ENCODE measurements at places on chromosomes 5 and 9.

GRCh38 chr9:134011401-134011800 lies 13.9 kb upstream of the BRD3OS start:
- no peak for DNase-seq
- no peaks in the 10 kb centered on the region for H3K4me1 ChIP-seq
- H3K27me3 ChIP-seq, result no peaks in the 10 kb centered on the region

- H3K27ac ChIP-seq, result no peak overlapping the region
- H3K4me1 ChIP-seq, result no peaks in the 10 kb centered on the region
- no peaks in the 10 kb centered on the region for H3K36me3 ChIP-seq
- no peak overlapping the region for H3K4me3 ChIP-seq
These were observed 48.5 kb downstream of the NEK6 start for GRCh38 chr9:124306098-124306735.

DNA sequence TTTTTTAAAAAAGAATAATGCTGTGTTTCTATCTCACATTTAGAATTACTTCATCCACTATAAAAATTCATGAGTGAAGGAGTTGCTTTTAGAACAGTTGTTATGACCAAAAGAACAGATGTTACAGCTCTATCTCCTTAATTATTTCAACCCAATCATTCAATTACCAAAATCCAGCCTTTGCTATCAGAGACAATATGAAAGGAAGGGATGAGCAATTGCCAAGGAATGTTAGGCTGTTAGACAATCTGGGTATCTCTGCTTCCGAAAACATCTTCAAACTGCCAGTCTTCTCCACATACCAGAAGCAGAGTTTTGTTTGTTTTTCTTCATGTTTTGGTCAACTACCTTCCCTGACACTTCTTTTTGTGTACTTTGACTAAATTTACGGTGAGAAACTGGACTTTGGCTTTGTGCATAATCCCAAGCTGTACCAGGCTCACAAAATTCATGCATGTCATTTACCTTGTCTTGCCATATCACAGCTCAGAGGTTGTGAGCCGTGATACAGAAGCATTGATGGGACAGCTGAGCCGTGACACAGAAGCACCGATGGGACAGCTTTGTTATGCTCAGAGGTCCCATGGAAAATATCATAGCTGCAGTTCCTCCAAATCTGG lies 405.5 kb downstream of the KIF4B start:
- H3K4me1 ChIP-seq, result no peaks in the 10 kb centered on the region
- no peak overlapping the region for H3K27ac ChIP-seq
- no peak overlapping the region for H3K4me3 ChIP-seq

DNA sequence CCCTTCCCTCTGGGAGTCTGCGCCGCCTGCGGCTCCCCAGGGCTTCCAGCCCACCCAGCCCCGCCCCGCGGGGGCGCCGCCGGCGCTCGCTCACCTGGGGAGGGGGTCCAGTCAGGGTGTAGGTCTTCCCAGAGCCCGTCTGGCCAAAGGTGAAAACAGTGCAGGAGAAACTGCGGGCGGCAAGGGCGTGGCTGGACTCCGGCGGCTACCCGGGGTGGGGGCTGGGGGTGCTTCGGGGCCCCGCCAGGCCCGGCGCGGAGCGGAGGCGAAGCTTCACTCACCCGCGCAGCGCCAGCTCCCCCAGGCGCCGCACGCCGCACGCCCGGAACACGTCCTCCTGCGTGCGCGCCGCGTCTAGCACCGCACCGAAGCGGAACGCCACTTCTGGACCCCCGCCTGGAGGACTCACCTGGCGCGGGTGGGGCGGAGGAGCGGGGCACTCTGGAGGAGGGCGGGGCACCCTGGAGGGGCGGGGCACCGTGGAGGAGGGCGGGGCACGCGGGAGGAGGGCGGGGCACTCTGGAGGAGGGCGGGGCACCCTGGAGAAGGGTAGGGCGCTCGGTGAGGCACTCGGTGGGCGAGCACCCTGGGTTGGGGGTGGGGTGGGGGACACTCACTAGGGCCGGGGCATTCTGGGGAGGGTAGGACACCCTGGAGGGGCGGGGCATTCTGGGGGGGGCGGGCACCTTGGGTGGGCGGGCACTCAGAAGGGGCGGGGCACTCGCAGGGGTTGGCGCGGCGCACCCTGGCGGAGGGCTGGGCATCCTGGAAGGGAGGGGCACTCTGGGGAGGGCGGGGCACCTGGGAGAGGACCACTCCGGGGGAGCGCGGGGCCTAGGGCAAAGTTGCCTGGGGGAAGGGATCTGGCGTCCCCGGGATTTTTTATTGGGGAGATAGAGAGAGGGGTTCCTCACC lies 814 bp downstream of the KIF12 start:
- H3K4me1 ChIP-seq, result no peaks in the 10 kb centered on the region
- H3K36me3 ChIP-seq, result no peaks in the 10 kb centered on the region
- no peak overlapping the region for H3K27ac ChIP-seq
- DNase-seq, result no peak
- no peak overlapping the region for H3K4me3 ChIP-seq
- peaks cover 14% of the 10 kb centered on the region for H3K27me3 ChIP-seq

DNA sequence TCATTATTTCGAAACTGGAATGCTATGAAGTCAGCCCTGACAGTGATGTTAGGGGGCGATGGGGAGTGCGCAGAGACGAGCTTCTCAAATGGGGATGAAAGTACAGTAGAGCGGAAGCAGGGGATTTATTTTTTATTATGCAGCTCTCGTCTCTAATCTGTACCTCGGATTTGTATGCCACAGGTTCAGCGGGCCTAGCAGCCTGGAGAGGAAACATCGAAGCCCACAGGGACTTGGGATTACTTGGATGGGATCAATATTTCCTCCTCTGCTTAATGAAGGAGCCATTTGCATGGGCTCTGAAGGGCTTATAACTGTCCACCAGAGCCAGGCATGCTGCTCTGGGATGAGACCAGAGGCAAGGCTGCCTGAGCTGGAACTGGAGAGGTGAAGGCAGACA lies 133.5 kb upstream of the RAPGEF1 start:
- H3K36me3 ChIP-seq, result peaks cover 8% of the 10 kb centered on the region
- H3K27ac ChIP-seq, result no peak overlapping the region
- H3K27me3 ChIP-seq, result no peaks in the 10 kb centered on the region
- no peak overlapping the region for H3K4me3 ChIP-seq
- DNase-seq, result no peak
- no peaks in the 10 kb centered on the region for H3K4me1 ChIP-seq

- H3K36me3 ChIP-seq, result no peaks in the 10 kb centered on the region
- no peak overlapping the region for H3K4me3 ChIP-seq
- no peak overlapping the region for H3K27ac ChIP-seq
- peaks cover 24% of the 10 kb centered on the region for H3K4me1 ChIP-seq
These were observed 11.1 kb downstream of the EXD3 start for GRCh38 chr9:137411645-137412380.

DNA sequence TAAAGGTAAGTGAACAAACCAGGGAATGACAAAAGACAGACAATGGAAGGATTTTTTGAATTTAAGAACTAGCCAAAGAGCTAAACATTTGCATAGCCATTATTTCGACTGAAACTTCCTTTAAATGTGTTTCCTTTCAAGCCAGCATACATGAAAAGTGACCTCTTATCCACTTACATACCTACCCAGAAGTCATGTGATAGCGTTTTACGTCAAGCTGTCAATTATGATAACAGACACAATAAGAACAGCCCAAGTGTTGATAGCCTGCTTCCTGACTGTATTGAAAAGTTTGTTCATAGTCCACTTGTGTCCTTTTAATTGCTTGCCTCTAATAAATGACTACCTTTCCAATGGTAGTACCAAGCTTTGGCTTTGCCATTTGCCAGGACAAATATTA lies 206.0 kb downstream of the NFIB start:
- no peak overlapping the region for H3K4me3 ChIP-seq
- no peak for DNase-seq
- no peak overlapping the region for H3K27ac ChIP-seq
- H3K27me3 ChIP-seq, result no peaks in the 10 kb centered on the region
- no peaks in the 10 kb centered on the region for H3K36me3 ChIP-seq

DNA sequence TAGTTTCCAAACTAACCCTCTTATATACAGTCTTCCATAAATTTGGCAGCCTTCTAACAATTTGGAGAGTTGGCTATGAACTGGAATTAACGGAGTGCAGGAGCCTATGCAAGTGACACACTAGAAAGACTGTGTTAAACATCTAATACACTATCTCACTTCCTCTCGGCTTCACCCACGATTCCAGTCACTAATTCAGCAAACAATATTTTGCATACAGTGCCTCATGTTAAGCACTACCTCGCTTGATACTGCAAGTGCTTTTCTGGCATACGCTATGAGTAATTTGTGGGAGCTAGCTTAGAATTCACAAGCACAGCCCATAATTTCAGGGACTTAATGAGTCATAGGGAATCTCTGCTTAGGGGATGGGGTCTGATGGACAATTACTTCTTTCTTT lies 102.5 kb downstream of the ST8SIA4 start:
- DNase-seq, result no peak
- no peak overlapping the region for H3K4me3 ChIP-seq
- H3K27ac ChIP-seq, result no peak overlapping the region
- H3K36me3 ChIP-seq, result no peaks in the 10 kb centered on the region
- no peaks in the 10 kb centered on the region for H3K27me3 ChIP-seq
- no peaks in the 10 kb centered on the region for H3K4me1 ChIP-seq

GRCh38 chr5:179400020-179400419 lies 54.8 kb upstream of the ADAMTS2 start:
- no peak overlapping the region for H3K27ac ChIP-seq
- H3K36me3 ChIP-seq, result no peaks in the 10 kb centered on the region
- H3K4me3 ChIP-seq, result no peak overlapping the region
- H3K4me1 ChIP-seq, result no peaks in the 10 kb centered on the region
- no peak for DNase-seq

- H3K27me3 ChIP-seq, result no peaks in the 10 kb centered on the region
- no peaks in the 10 kb centered on the region for H3K36me3 ChIP-seq
- H3K4me1 ChIP-seq, result no peaks in the 10 kb centered on the region
- no peak overlapping the region for H3K4me3 ChIP-seq
These were observed 137.7 kb downstream of the HSD17B3 start for GRCh38 chr9:96164268-96164683.

- no peak overlapping the region for H3K4me3 ChIP-seq
- DNase-seq, result no peak
- H3K36me3 ChIP-seq, result no peaks in the 10 kb centered on the region
- H3K4me1 ChIP-seq, result no peaks in the 10 kb centered on the region
- no peak overlapping the region for H3K27ac ChIP-seq
These were observed 204.7 kb downstream of the CDK5RAP2 start for GRCh38 chr9:120375316-120375715.

DNA sequence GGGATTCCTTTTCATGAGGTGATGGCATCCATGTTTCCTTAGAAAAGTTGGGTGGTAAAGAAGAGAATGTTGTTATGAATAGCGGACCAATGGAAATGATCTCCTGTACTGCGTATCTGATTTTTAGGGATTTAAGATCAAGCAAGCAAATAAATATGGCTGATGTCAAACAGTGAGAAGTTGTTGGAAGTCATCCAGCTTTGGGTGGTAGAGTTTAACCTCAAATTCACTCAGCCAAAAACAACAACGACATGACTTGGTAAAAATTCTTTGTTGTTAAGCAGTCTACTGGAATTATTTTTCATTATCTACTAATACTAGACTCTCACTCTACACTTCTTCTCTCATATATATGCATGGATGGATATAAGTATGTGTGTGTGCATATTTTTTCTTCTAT lies 426.5 kb downstream of the CTNND2 start:
- H3K36me3 ChIP-seq, result no peaks in the 10 kb centered on the region
- no peak for DNase-seq
- H3K27ac ChIP-seq, result no peak overlapping the region
- H3K4me3 ChIP-seq, result no peak overlapping the region
- H3K27me3 ChIP-seq, result no peaks in the 10 kb centered on the region

GRCh38 chr9:86485359-86485758 lies 131.1 kb upstream of the TUT7 start:
- H3K4me3 ChIP-seq, result no peak overlapping the region
- no peak for DNase-seq
- no peaks in the 10 kb centered on the region for H3K27me3 ChIP-seq
- H3K27ac ChIP-seq, result no peak overlapping the region
- no peaks in the 10 kb centered on the region for H3K36me3 ChIP-seq
- H3K4me1 ChIP-seq, result no peaks in the 10 kb centered on the region

- no peaks in the 10 kb centered on the region for H3K36me3 ChIP-seq
- no peaks in the 10 kb centered on the region for H3K27me3 ChIP-seq
- no peaks in the 10 kb centered on the region for H3K4me1 ChIP-seq
- H3K4me3 ChIP-seq, result no peak overlapping the region
These were observed 35.0 kb upstream of the TLE1 start for GRCh38 chr9:81724242-81724889.

DNA sequence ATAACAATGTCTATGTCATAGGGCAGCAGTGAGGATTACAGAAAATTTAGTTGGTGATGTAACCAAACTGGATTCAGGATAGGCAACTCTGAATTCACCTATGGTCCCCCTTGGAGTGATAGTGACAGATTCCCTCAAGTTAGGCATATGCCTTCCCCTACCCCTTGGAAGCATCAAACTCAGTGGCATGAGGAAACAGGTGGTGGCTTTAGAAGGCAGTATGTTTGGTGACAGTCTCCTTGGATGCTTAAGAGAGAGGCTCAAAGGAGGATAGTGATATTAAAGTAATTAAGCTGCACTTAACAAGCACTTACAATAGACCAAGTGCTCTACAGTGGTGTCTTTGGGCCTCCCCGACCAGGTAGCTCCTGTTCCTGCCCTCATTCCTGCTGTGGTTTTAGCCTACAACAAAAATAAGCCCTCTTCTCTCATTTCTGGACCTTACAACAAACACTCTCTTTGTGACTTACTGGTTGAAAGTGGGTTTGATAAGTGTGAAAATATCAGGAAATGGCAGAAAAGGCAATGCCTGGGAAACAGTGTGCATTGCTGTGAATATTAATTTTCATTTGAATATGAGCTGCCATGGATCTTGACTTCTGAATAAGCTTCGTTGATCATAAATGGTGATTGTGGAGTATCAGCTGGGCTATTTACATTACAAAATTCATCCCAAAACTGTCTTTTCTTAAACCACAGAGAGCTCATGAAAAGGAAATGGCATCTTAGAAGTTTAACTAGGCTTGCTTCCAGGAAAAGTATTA lies 29.2 kb downstream of the NR4A3 start:
- H3K4me3 ChIP-seq, result no peak overlapping the region
- H3K27me3 ChIP-seq, result no peaks in the 10 kb centered on the region
- no peak overlapping the region for H3K27ac ChIP-seq
- DNase-seq, result no peak

- H3K27me3 ChIP-seq, result no peaks in the 10 kb centered on the region
- DNase-seq, result peak; percentile 24
- no peak overlapping the region for H3K27ac ChIP-seq
- no peaks in the 10 kb centered on the region for H3K4me1 ChIP-seq
These were observed 174.9 kb downstream of the ROR2 start for GRCh38 chr9:91775011-91775707.

- no peaks in the 10 kb centered on the region for H3K27me3 ChIP-seq
- H3K27ac ChIP-seq, result no peak overlapping the region
- no peak for DNase-seq
- no peaks in the 10 kb centered on the region for H3K36me3 ChIP-seq
These were observed 56.1 kb downstream of the MED27 start for GRCh38 chr9:132023419-132024180.
